NCI-H524 (cell line): ENCODE measurements at places on chromosomes 5 and 9.

DNA sequence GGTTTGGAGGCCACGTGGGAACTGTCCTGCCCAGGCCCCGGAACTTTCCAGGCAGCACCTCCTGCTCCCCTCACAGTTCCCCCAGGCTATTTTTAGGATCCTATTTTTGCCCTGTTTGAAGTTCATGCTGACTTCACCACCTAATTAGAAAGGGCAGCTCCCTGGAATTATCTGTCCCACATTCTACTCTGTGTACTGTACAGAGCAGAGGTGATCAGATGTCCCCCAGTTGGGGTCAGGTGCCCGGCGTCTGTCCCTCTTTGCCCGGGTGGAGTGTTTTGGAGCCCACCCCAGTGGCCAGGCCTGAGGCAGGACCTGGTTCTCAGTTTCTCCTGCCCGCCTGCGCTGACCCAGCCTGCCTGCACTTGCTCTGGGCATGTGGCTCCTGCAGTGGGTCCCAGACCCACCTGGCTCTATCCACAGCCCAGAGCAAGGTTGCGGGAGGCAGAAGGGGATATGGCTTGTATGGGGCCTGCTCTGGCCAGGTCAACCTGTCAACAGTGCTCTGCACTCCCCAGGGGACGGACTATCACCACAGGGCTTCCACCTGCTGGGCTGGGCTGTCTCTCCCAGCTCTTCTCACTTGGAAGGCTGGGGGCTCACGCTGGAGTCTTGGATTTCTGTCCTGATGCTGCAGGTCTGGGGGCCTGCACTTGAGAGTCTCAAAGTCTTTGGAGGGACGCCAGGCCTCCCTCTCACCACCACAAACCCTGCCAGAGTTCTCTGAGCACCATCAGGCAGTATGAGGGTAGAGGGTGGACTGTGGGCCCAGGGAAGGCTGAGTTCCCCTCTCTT is 268.3 kb downstream of the GADD45G start:
- no peak for DNase-seq

DNA sequence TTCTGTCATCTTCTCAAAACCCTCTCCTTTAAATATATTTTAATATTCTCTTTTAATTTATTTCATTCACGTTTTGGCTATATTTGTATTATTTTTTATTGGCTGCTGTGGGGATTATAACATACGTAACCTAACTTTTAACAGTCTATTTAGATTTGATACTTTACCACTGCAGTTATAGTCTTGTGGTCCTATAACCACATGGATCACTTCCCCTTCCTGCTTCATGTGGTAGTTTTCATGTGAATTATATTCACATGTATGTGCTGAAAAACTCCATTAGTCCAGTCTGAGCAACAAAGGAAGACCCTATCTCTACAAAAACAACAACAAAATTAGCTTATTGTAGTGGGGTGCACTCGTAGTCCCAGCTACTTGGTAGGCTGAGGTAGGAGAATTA is 34.3 kb downstream of the CENPP start:
- no peak for DNase-seq

DNA sequence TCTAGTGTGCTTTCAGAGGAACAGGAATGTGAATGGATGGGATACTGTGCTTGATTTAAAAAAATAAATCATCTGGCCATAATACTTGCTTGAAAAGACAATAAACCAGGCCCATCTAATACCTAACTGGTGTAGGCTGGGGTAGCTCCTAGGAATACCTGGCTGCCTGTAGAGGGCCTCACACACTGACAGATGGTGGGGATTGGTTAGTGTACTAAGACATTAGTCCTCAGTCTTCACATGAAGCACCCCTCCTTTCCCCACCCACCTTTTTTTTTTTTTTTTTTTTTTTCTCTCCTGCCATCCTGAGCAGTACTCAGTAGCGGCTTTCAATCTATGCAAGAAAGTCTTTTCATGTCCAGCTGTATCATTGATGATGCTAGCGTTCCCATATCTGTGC is 130.5 kb downstream of the ADGRV1 start:
- DNase-seq: peak; percentile 34

DNA sequence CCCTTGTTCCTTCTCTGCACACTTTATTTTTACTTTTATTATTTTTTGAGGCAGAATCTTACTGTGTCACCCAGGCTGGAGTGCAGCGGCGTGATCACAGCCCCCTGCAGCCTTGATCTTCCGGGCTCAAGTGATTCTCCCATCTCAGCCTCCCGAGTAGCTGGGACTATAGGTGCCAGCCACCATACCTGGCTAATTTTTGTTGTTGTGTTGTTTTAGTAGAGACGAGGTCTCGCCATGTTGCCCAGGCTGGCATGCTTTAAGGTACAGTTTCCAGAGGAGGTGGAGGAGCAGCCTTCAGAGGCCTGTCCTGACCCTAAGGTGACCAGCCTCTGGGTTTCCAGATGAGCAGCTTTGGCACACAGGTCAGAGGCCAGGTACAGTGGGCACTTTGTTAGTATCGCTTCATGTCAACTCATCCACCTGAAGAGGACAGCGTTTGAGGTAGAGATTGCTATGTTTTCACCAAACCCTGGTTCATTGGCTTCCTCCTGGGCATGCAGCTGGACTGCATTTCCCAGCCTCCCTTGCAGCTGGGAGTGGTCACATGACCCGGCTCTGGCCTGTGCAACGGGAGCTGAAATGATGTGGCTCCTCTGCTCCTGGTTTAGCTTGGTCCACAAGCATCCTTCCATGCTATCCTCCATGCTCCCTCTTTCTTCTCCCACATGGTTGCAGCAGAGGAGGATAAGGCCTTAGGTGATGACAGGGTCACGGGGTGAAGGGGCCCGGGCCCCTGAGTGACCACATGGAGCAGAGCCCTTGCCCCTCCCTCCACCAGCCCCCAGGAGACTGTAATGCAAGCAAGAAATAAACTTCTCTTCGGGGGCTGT is 139.3 kb upstream of the IER5L start:
- peak; percentile 42 for DNase-seq

DNA sequence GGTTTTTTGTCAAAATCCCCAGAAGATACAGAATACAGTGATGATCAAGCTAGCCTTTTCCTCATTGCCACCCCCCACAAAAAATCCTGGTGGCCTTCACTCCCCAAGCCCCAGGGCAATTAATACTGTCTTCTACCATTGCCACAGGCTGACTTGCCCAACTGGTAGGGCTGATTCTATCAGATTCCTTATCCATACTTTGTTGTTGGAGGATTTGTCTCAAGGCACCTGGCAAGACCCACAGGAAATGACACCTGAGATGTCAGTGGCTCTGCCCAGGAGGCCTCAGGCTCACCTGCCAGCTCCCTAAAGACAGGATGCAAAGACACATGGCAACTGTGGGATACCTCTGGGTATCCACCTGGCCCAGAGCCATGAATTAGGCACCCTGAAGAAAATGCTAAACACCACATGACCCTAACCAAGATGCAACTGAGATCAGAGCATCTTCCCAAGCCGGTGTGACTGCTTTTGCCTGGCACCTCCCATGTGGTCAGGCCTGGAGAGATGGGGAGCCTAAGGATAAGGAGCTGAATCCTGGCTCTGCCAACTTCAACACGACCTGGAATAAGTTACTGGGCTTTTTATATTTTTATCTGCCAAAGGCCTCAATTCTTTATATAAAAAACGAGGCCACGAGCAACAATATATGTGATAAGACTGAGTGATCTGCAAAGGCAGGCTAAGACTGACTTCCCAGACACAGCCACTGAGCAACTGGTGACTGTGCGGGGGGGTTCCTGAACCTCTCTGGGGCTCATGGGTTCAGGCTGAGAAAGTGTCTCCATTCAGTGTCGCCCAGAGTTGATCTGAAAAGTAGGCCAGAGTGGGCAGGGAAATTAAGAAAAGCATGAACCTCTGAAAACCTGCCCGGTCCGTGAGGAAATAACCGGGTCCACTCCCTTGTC is 944 bp downstream of the ATOX1 start:
- DNase-seq: no peak

- DNase-seq: no peak
Observed at GRCh38 chr9:4118666-4119065, 181.2 kb downstream of the GLIS3 start.

DNA sequence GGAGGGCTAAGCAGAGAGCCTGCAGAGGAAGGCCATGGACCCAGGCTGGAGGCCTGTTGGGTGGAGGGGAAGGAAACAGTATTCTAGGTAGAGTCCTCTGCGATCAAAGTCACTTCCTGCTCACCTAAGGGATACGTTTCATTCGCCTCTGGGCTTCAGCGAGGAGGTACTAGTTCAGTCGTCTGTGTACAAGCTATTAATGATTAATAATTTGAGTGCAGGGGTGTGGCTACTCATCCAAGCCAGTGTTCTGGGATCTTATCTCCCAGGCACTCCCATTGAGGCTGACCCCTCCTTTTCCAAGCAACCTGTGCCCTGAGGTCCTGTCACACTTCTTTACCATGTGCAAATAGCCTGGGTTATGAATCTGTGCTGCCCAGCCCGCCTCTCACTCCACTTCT is 25.2 kb downstream of the RALGPS1 start:
- no peak for DNase-seq

DNA sequence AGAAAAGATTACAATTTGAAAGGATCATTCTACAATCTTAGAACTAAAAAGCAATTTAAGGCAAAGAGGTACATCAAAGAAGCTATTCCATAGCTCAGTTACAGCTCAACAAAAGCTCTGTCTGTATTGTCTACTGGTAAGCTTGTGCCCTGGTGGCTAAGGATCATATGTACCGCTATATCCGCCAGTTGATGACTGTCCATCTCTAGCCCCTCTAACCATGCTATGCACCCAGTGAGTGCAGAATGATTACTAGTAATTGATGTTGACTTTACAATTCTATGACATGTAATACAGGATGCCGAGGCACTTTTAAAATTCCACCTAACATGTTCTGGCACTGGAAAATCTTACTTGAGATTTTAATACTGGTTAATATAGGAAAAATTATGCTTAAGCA is 13.1 kb downstream of the LOX start:
- no peak for DNase-seq

GRCh38 chr9:109031241-109031640 is 17.9 kb upstream of the CTNNAL1 start:
- no peak for DNase-seq

DNA sequence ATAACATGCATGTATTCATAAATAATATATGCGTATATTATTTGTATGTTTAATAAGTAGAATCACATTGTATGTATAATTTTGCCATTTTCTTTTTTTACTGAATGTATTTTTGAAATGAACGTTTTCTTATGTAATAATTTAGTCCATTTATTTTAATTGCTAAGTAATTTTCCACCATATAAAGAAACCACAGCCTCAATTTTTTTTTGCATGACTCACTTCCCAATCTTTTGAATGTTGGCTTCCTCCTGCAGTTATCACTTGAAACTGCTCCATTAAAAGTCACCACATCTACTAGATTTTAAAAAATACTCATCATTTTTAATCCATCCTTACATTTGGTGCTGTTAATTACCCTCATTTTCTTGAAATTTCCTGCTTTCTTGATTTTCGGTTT is 363.3 kb upstream of the MEF2C start:
- no peak for DNase-seq

GRCh38 chr9:5642170-5642569 is 13.3 kb downstream of the RIC1 start:
- DNase-seq: no peak

GRCh38 chr5:39712316-39713249 is 287.8 kb upstream of the DAB2 start:
- DNase-seq: no peak

GRCh38 chr9:127741831-127742434 is 6.8 kb upstream of the TOR2A start:
- DNase-seq: no peak

DNA sequence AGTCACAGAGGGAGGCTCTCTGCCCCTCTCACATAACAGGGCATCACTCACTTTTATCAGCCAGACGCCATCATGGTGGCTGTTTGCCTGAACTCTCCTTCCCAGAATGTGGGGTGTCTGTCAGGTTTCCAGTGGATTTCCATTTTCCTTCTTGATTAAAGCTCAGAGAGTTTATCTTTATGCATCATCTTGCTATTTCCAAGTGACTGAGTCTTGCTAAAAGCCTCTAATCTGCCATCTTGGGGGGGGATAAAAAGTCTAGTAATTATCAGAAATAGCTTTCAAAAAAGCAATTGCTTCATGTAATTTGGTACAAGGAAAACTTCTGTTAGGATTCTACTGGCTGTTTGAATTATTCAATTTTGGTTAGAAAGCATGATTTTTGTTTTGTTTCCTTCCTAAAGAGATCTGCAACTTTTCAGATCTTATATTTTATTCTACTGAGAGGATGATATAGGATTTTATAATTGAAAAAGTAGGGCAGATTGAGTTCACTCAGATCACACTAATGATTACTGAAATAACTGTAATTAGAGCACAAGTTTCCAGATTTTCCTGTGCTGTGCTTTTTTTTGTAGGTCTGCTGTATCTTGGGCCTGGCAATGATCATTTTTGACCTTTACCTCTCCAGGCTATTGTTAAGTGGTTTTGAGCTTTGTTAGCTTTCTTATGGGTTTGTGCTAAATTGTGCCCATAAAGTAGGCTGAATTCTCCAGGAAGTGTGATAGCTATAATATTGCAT is 661.5 kb downstream of the TLE4 start:
- no peak for DNase-seq

GRCh38 chr9:34437006-34437925 is 21.1 kb downstream of the FAM219A start:
- peak; percentile 86 for DNase-seq

DNA sequence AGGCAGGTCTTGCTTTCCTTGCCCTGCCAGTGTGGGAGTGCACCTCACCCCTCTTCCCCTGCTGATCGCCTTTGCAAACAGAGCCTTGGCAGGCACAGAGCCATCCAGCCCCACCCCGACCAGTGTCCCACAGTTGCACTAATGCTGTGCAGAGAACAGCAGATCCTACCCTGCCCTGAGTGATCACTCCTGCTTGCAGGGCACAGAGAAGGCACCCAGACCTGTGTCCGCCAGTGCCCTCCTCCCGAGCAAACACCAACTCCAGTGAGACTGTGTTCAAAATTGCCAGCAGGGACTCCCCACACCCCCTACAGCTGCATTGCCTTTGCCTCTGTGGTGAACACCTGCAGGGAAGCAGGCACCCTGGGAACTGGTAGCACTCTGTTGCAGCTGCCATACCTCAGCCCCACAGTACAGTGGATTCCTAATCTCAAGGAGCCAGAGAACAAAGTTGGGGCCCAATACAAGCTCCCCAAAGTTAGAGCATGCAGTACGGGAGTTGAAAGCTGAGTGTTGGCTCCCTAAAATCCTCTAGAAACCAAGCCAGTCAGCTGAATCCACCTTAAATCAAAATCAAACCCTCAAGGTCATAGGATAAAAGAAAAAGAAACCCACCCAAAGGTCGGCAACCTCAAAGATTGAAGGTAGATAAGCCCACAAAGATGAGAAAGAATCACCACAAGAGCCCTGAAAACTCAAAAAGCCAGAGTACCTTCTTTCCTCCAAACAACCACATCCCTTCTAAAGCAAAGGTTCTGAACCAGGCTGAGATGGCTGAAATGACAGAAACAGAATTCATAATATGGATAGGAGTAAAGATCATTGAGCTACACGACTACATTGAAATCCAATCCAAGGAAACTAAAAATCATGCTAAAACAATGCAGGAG is 92.9 kb upstream of the PIK3R1 start:
- DNase-seq: no peak

GRCh38 chr9:137524161-137524980 is 25.8 kb downstream of the PNPLA7 start:
- no peak for DNase-seq
